ENCODE measurements at places on chromosomes 1 and 21. TPM values are rescaled to one million over a fixed set of nuclear protein-coding genes. Genes with fewer than 3 reads are reported as not detected.

GRCh38 chr1:65955503-65955902 lies 162.8 kb downstream of the PDE4B start:
- DNase-seq: no peak

DNA sequence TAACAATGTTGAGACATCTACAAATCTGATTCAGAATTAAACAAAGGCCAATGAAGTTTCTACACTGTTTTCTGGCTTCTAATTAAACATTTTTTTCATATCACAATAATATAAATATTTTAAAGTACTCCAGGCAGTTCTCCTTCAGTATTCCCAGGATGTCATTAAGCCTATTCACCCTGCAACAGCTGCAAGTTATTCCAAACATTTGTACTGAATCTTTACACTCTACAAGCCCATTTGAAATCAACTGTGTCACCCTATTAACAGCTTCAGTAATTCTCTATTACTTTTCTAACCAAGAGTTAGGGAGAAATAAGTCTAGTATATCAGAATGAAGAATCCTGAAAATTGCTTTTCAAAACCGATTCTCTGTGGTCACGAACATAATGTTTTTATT lies 124.6 kb downstream of the OLFML2B start:
- DNase-seq: no peak

DNA sequence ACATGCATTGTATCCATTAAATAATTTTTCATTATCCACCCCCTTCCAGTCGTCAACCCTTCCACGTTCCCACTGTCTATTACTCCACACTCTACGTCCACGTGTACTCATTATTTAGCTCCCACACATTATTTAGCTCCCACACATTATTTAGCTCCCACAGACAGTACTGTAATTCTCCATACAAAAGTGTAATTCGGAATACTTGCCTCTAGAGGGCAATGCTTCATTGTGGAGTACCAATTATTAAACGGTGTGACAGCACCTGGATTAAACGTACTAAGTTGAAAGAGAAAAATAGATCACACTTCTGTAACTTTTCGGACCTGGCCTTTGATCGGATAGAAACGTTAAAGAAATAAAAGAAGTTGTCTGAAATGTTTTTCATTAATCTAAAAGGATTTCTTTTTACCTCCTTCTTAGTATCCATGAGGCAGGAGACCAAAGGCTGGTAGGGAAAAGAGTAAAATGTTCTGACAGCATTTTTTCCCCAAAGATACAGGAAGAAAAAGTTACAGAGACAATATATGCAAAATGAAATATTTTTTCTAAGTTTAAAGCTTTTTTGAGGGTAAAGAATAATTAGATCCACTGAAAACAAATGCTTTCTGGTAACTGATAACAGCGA lies 99.2 kb downstream of the LHX8 start:
- no peak for DNase-seq

- DNase-seq: no peak
Measured at GRCh38 chr1:40834968-40835545, 27.1 kb downstream of the CITED4 start.

- no peak for DNase-seq
Measured at GRCh38 chr1:34192621-34193020, 15.9 kb downstream of the C1orf94 start.

DNA sequence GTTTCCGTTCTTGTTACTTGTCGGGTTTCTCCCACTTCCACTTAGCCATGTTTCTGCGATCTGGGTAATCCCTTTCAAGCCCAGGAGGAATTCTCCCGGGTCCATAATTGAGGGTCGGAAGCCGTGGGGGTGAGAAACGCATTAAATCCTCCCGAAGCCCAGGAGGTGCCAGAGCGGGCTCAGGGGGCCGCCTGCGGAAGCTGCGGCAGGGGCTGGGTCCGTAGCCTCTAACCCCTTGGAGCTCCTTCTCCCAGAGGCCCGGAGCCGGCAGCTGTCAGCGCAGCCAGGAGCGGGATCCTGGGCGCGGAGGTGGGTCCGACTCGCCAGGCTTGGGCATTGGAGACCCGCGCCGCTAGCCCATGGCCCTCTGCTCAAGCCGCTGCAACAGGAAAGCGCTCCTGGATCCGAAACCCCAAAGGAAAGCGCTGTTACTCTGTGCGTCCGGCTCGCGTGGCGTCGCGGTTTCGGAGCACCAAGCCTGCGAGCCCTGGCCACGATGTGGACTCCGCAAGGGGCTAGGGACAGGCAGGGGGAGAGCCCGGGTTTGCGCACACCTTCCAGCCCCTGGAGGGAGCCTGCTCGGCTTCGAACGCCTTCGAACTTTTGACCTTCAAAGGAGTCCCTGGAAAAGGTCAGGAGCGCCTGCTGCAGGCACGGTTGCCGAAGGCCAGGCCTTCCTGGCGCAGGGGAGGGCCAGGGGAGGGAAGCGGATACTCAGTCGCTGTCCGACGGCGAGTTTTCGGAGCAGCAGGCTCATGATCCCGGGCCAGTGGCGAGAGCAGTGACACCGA lies 1.7 kb upstream of the SIM2 start:
- no peak for DNase-seq

GRCh38 chr1:217196616-217197015 lies 434.3 kb downstream of the GPATCH2 start:
- DNase-seq: no peak

DNA sequence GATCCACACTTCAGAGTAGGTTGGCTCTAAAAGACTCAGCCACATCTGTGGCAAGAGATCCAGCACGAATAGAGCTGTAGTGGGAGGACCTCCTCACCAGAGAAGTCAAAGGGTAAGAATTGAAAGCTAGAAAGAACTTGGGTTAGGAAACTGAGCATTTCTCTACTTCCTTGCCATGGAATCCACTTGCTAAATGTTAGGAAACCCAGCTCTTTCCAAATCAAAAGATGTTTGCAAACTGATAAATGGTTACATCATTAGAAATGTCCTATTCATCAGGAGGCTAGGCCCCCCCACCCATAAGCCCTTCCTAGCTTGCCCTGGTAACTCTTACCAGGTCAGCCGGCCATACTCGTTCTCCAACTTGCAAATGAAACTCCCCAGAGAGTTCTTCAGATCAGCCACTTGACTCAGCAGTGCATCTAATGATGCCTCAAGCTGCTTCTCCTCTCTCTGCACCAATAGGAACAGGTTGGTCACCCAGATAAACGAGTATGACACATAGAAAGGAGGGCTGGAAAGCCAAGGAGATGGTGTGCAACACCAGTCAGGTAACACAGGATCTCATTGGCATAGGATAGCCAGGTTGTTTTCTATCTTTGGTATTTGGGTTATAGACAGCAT lies 1.5 kb downstream of the MED8 start:
- no peak for DNase-seq

DNA sequence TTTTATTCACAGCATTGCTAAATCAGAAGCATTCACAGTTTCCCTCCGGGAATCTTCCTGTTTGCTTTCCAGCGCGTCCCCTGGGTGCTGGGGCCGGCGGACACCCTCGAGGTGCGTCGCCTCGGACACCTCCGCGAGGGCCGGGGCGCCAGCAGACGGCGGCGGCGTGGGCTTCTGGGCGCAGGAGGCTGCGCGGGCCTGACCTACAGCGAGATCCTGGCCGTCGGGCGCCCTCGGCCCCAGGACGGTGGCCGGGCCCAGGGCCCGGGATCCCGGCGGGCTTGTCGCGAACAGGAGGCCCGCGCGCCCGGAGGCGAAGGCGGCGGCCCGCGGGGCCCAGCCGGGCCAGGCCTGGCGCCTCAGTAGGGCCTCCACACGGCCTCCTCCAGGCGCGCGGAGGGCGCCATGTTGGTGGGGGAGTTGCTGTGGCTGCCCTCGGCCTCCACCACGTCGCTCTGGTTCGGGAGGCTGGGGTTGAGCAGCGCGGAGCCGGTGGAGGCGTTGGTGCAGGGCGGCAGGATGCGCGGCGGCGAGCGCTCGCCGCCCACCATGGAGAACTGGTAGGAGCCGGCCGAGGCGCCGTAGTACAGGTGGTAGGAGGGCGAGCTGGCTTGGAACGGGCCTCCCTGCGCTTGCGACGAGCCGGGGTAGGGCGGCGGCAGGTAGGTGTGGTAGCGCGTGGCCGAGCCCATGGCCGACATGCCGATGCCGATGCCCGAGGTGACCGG lies 123.1 kb downstream of the CLIC6 start:
- DNase-seq: no peak

DNA sequence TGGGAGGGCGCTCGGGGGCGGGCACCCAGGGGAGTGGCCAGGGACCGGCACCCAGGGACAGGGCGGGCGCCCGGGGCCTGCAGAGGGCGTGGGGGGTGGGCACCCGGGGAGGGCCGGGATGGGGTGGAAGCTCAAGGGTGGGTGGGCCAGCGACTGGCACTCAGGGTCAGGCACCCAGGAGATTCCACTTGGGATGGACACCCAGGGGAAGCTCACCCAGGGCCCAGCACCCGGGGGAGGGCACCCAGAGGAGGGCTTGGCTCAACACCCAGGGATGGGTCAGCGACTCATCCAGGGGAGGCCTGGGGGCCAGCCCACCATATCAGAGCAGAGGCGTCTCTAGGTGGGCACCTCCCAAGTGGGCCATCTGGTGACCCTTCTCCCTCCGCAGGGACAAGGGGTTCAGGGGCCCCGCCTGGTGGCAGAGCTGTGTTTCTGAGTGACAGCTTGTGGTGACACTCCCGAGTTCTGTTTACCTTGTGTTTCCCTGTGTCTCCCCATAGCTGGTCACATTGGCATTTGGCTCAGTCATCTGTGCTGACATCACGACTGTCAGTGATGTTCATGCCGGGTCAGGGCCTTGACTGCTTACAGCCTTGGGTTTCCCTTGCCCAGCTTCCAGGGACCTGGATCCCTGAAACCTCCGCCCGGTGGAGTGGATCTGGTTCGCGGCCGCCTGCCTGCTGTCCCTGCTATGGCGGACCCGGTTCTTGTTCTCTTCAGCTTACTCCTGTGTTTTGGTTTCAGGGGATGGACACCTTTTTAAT lies 749 bp downstream of the IBA57 start:
- peak; percentile 74 for DNase-seq

DNA sequence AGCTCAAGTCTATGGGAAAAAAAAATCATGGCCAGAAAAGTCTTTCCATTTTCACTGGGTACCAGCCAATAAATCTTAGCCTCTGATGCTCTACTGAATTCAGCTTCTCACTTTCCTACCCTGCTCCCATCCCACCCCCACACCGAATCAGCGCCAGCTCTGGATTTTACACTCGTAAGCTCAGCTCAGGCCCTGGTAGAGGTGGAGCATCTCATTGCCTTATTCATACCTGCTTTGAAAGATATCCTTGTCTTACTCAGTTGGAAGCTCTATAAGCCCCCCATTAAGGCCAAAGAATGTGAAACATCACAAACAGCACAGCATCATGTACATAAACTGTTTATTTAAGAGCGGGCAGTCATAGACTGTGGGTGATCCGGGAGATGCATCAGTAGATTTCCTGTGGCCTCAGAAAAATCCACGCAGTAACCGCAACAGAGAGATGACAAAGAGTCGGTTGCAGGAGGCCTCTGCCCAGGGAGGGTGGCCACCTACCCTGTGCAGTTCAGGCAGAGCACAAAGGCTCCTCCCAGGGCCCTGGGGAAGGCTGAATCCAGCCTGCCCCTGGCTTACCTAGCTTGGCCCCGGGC lies 36.4 kb upstream of the ETS2 start:
- no peak for DNase-seq

DNA sequence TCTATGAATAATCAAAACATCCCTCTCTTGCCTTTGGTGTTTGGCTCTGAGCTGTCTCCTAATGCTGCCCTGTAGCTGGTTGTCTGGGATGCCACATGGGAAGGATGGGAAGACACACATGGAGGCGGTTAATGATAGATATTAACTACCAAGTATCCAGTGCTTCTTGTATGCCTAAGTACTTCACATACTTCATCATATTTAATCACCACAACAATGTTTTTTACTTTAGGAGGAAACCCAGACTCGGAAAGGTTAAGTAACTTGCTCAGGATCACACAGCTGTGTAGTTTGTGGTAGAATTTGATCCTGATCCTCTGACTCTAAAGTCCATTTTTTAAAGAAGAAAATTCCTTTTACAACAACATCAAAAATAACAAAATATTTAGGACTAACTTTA lies 88.0 kb downstream of the HHAT start:
- DNase-seq: no peak

DNA sequence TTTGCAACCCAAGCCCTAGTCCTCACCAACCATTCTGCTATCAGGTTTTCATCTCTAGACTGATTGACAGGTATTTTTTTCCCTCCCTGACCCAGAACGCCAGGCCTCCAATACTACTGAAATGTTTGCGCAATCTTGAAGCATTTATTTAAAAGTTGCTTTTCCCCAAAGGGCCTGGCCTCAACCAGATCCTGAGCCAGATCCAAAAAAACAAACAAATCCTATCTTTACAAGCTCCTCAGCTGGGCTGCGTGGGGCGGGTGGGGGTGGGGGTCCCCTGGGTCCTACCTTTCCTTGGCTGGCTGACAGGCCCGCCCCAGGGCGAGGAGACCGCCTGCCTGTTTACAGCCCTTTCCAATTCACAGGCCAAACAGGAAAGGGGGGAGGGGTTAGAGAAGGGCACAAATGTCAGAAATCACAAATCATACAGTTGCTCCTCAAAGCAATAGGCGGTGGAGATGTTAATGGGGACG lies 98.8 kb downstream of the FOXD2 start:
- DNase-seq: no peak

DNA sequence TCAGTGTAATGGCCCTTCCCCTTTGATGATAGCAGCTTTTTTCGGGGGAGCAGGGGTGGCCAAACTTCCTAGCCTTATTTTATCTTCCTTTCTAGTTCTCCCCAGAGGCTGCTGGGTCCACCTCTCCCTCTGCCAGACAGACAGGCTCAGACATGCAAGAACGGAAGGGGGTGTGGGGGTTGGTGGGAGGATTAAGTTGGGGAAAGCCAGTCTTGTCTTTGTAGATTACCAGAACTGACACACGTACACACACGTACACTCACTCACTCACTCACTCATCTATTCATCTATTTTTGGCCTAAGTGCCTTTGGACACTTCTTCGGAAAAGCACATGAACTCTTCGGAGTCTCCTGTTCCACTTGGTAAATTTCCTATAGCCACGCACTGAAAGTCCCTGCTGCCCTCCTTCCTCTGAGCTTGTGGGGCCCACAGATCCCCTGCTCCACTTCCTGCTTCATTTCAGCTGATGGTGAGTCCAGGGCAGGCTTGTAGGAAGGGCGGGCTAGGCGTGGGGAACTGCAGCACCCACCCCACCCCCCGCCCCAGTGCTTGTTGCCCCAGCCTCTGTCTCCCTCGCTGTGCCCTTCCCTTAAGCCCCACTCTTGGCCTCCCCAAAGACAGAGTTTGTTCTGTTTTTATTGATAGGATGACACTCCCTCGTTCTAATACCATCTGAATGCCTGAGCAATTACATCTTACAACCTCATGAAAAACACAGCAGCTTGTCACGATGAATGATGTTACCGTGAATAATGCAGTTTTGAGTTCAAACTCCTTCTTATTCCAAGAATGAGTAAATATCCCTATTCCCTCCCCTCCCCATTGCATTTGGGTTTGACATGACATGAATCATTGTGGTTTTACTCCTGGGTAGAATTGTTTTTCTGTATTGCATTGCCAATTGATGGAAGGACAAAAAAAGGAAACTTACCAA lies 60.7 kb upstream of the ATP5PO start:
- peak; percentile 47 for DNase-seq

GRCh38 chr1:166221316-166221715 lies 54.5 kb upstream of the FAM78B start:
- DNase-seq: no peak

CSF3R gene
- total RNA-seq: 6.4 TPM

FMN2 gene
- not detected for total RNA-seq

HSD11B1 gene
- 2.8 TPM for total RNA-seq

AMPD1 gene
- 0.10 TPM for total RNA-seq

DMBX1 gene
- total RNA-seq: not detected

SH2D2A gene
- total RNA-seq: 1.0 TPM

PDZK1 gene
- total RNA-seq: not detected

CRNN gene
- total RNA-seq: not detected

MAB21L3 gene
- not detected for total RNA-seq

PLEKHA6 gene
- total RNA-seq: 21.6 TPM

TBCE gene
- total RNA-seq: 18.7 TPM

Measured in left ventricle myocardium superior (tissue), 1 donor.